ENCODE measurements at places on chromosomes 13 and 19.

- DNase-seq: no peak
Observed at GRCh38 chr19:3590991-3591659, 5.8 kb downstream of the GIPC3 start.

DNA sequence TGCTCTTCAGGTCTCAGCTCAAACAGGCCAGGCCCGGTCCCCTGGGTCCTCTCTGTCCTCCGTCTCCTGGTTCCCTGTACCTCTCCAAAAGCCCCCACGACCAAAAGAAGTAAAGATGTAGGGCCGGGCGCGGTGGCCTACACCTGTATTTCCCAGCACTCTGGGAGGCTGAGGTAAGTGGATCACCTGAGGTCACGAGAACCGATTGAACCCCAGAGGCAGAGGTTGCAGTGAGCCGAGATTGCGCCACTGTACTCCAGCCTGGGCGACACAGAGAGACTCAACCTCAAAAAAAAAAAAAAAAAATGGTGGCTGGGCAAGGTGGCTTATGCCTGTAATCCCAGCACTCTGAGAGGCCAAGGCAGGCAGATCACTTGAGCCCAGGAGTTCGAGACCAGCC, 22.0 kb upstream of the BCL3 start:
- DNase-seq: no peak

- no peak for DNase-seq
Observed at GRCh38 chr19:7861619-7862412, 12.4 kb downstream of the PRR36 start.

GRCh38 chr19:31257426-31258130, 91.7 kb downstream of the TSHZ3 start:
- no peak for DNase-seq

DNA sequence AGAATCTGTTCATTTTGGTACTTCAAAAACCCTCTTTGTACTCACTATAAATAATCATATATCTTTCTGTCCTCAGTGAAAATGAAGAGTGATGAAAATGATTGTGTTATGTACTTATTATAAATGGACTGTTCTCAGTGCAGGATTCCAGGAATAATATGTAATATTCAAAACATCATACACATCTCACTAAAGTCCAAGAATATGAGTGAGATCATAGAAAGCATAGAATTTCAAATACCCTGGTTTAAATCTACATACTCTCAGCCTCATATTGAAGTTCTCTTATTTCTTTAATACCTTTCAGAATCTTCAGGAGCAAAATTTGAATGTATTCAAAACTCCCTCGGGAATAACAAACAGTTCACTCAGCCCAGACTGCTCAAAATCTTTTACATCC, 868.0 kb downstream of the SLITRK6 start:
- no peak for DNase-seq

DNA sequence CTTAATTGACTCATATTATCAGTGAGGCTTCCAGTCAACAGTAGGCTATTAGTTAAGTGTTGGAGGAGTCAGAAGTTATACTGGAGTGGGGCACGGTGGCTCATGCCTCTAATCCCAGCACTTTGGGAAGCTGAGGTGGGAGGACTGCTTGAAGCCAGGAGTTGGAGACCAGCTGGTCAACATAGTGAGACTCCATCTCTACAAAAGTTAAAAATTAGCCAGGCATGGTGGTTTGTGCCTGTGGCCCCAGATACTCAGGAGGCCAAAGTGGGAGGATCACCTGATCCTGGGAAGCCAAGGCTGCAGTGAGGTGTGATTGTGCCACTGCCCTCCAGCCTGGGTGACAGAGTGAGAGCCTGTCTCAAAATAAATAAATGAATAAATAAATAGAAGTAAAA, 53.2 kb downstream of the COMP start:
- DNase-seq: peak; percentile 67

GRCh38 chr13:22061371-22061805, 390.5 kb downstream of the FGF9 start:
- no peak for DNase-seq

GRCh38 chr13:96421314-96421713, 331.4 kb downstream of the HS6ST3 start:
- DNase-seq: no peak

DNA sequence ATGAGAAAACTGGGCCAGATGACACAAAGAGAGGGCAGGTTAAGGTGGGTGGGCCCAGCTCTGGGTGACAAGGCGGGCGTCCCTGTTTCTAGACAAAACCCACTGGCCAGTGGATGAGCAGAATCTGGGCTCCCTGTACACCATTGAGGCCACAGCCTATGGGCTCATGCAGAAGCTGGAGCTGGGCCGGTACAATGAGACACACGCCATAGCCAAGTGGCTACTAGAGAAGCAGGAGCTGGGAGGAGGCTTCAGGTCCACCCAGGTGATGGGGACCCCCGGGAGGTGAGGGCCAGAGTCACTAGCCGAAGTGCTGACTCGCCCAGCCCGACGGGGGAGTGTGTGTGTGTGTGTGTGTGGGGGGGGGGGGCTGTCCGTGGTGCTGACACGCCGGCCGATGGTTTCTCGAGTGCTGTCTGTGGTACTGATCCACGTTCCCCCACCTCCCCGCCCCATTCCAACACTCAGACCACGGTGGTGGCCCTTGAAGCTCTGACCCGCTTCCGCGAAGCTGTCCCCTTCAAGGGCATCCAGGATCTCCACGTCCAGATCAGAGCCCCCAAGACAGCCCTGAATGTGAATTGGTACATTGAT, 24.3 kb upstream of the SHFL start:
- DNase-seq: no peak

GRCh38 chr19:3178973-3179738, 587 bp downstream of the S1PR4 start:
- no peak for DNase-seq

DNA sequence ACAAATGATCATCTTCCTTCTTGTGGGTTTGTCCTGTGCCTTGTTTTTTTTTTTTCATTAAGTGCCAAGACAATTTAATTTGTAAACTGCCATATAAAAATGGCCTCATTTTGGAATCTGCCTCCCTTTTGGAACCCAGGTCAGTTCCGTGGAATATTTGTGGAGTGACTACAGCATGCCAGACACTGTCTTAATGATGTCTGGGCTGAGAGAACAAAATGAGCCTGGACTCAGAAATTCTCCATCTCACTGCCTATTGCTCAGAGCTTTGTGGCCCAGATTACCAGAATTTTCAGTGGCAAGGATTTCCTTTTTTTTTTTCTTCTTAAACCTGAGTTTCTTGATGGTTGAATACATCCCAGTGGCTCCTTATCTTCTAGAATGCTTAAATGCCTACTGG, 340.6 kb downstream of the ENOX1 start:
- DNase-seq: no peak

DNA sequence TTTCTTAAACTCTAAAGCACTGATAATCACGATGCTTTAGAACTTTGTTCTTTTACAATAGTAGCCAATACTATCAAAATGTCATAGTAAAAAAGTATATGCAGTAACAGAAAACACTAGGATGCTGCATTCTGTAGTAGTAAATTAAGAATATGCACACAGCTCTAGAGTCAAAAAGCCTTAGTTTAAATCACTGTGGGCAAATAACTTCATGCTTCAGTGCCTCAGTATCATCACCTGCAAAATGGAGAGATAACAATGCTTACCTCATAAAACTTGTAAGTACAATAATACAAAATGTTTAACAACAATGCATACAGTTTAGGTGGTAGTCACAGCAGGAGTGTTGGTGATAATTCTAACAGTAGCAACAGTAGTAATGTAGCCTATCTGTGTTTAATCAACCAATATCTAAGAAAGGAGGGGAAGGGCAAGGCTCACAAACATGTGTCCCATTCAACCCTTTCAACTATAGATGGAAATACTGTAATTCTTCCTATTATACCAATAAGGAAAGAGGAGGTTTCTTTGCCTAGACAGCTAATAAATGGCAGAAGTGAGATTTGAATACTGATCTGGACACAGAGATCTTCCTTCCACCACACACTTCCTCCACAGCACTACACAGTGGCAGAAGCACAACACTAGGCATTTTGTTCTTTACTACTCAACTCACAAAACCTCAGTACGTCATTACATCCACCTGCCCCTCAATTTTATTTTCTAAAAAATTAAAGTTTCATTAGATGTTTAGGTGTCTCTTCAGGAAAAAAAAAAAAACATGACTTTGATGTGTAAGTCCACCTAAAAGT, 4.6 kb downstream of the RBM26 start:
- DNase-seq: no peak

GRCh38 chr13:97262058-97262457, 39.9 kb downstream of the MBNL2 start:
- DNase-seq: no peak

DNA sequence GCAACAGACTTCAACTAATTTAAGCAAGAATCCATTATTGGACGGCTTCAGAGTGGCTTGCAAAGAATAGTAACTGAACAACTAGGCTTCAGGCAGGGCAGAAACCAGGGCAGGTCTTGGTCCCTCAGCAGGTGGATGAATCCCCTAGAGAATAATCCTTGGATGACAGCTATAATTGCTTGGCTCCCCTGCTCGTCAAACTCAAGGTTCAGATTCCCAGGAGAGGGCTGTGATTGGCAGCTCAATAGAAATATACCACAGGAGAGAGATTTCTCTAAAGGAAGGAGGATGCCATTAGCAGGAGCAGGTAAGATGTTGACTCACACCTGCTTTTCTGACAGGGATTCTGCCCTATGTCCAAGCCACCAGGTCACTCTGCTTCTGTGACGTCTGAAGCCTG, 89.6 kb upstream of the PCDH8 start:
- DNase-seq: no peak

- DNase-seq: peak; percentile 29
Observed at GRCh38 chr19:45474606-45475521, 7.1 kb downstream of the FOSB start.

- no peak for DNase-seq
Observed at GRCh38 chr13:41345165-41345913, 34.3 kb downstream of the NAA16 start.

GRCh38 chr19:2361246-2362045, 1.4 kb downstream of the TMPRSS9 start:
- DNase-seq: no peak

GRCh38 chr19:33110137-33110910, 21.6 kb upstream of the WDR88 start:
- DNase-seq: no peak

DNA sequence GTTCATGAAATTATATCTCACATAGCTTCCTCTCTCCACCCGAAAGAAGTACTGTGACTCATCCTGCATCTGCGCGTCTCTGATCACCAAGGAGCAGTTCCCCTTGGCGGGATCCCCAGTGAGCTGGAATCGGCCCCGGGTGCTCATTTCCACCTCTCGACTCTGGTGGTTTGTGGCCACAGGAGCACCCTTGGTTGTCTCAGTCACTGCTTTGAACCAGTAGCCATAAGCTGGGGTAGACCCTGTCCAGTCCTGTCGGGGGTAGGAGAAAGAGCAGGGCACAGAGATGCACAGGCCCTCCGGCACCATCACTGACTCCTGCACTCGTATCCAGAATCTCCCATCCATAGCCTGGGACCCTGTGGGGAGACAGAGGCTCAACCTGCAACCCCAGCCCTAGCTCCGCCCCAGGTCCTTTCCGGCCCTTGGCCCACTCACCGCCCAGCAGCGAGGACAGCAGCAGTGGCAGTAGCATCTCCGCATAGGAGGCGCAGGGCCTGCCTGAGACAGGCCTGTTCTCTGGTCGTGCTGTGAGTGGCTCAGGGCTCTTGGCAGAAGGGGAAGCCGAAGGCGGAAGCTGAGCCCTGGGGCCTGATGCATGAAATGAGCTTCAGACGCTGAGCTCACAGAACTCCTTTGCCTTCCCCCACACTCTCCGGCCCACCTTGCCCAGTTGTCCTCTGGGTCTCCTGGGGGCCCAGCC, at the start of gene SIGLEC10:
TSS of gene SIGLEC10 (minus strand) at position 536 of the 703 bp plus-strand sequence. CDS start at position 475, 61 bp downstream.
- no peak for DNase-seq

DNA sequence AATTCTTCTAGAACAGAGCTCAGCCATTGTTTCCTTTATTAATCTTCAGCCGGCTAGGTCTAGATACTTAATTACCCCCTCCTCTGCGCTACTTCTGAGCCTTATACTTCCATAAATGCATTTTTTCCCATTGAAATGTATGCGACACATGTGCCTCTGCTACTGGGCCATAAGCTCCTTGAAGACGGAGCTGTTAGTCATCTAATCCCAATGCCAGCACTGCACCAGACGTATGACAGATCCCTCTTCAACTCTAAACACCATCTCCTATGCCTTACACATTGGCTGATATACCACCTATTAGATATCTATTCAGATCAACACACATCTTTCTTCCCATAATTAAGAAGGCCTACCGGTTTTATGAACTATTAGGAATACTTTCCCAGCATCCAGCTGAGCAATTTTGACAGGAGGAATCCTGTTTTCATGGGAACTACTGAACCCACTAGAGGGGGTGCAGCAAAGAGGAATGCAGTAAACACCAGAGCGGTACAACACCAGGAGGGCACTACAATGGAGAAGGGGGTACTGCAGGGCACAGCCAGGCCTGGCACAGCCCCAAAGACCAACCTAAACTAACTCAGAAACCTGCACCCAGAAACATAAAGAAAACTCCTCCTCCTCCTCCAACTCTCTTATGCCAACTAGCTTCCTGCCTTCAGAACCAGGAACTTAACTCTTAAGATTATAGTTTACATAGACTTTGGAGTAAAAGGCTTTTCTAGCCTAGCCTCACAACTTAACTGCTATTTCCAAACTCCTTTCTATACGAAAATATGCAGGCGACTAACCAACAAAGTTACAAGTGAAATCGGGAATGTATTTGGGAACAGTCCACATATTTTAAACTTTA, 18.7 kb downstream of the STK24 start:
- no peak for DNase-seq
